ENCODE measurements at places on chromosomes 16 and 17.

- DNase-seq = peak; percentile 52
These were observed 36.6 kb upstream of the RGS9 start for GRCh38 chr17:65100316-65101140.

GRCh38 chr16:86901483-86901882 is 323.1 kb downstream of the FOXL1 start:
- DNase-seq = no peak

DNA sequence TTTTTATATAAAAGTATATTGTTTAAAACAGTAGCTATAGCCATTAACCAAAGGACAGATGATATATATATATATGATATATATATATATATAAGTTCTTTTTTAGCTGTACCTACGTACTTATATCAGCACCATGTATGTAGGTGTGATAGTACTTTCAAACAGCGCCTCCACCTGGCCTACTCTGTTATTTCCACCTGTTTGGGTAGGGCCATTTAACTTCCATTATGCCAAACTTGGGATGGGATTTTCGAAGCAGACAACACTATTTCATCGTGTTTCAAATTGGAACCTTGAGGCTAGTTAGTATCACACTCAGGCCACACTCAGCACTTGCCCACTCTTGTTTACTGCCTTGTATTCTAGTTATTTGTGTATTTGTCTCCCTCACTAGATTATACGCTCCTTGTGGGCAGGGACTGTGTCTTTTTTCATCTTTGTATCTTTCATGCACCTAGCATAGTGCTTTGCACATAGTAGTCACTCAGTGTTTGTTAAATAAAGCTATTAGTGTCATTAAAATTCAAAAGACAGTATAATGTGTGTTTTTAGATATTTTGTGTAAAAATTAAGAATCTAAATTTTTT is 11.8 kb upstream of the CLTC start:
- no peak for DNase-seq

DNA sequence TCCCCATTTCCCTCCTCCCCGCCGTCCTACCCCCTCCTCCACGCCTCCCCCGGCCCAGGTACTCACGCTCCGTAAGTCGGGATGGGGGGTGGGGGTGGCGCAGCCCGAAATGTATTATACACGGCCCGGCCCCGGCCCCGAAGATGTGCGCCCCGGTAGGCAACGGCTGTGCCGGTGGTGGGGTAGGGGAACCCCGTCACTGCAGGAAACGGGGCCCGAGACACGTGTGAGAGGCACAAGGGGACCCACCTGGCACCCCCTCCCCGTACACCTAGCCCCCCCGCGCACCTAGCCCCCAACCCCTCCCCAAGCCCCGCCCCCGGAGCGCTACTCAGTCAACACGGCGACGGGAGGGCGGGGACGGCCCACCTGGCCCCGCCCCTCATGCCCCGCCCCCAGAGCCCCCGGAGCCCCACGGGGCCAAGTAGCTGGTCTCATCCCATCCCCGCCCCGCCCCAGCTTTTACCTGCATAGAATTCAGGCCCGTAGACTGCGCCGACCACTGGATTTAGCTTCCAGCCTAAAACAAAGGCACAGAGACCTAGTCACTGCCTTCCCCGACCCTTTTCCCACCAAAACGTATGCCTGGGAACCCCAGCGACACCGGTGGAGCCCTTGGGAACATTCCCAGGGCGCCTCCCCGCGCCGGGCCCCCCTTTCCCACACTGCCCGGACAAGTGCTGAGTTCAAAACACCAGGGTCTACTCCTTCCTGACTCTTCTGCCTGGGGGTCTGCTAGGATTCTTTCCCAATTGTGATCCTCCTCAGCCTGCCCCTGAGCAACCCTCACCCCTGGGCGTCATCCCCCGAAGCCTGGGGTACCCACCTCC is 22.8 kb downstream of the ENGASE start:
- no peak for DNase-seq

DNA sequence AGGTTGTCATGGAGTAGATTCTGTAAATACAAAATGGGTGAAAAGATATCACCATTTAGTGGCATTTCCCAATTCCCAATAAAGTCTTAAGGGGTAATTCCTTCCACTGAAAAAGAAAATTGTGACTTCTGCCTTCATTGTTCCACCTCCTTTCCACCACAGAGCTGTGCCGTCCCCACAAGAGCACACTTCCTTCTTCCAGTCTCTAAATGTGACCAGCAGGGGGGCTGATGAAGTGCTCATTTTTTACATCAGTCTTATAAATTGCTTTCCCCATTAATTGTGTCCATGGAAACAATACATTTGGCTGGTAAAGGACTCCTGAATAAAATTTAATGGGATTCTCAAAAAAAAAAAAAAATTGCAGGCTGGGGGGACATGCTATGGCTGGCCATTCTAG is 260.8 kb upstream of the PSMD7 start:
- DNase-seq = peak; percentile 50

- no peak for DNase-seq
These were observed 69.8 kb upstream of the KSR1 start for GRCh38 chr17:27386206-27387075.

- peak; percentile 66 for DNase-seq
These were observed 32.8 kb downstream of the MYO15A start for GRCh38 chr17:18141210-18141803.

DNA sequence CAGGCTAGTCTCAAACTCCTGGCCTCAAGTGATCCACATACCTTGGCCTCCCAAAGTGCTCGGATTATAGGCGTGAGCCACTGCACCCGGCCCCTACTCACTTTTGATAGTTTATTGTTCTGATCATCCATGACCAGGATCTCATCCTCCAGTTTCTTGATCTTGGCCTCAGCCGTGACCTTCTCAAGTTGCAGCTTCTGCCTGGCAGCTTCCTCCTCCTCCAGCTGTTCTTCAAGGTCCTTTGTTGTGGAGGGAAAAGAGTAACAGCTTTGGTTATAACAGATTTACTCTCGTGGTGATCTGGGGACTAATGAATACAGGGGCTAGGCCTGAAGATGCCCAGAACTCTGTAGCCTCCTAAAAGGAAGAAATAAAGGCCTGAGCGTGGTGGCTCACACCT is 89.9 kb downstream of the NDE1 start:
- no peak for DNase-seq

- DNase-seq = no peak
These were observed 17.2 kb downstream of the SNTB2 start for GRCh38 chr16:69204172-69204571.

- DNase-seq = peak; percentile 90
These were observed 5.5 kb upstream of the RHBDF2 start for GRCh38 chr17:76506408-76507345.

DNA sequence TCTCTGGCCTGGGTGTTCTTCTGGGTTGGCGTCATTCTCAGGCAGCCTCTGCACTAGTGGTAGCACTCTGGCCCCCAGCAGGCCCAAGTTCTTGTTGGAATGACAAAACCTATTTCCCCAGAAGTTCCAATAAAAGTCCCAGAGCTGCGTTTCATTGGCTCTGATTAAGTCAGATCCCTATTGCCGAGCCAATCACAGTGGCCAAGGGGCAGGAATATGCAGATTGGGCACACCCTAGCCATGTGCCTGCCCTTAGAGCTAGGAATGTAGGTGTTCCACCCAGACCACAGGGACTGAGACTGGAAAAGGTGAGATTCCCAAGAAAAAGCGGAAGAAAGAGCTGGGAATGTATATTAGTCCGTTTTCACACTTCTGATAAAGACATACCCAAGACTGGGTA is 44.9 kb upstream of the POLR3E start:
- no peak for DNase-seq

DNA sequence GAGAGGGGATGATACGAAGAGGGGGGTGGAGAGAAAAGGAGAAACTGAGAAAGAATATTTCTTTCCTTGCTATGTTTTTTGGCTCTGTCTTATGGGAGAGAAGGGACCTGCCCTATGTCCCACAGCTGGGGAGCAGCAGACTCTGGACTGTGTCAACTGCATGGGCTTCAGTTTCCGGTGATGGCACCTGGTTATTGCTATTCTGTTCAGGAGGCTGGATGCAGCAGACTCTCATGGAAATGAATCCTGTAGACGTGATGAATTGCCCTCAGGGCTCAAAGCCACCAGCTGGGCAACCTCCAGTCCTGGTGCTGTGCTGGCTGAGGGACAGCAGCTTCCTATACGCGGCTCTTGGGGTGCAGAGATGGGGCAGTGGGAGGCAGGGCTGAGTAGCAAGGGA is 121.2 kb downstream of the HAPSTR1 start:
- DNase-seq = no peak

DNA sequence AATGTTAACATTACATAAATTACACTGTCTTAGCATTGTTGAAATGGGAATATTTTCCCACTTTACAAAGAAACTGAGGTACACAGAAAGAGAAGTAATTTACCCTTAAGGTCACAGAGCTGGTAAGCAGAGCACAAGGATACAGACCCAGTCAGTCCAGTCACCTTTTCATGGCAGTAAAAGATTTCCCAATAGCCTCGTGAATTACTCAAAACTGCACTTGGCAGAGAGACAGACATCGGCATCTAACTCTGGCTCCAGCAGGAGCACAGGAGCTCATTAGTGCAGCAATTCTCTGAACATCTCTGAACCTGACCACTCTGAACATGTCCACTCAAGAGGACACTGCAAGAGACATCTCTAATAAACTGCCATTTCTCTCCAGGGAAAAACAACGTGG is 3.1 kb downstream of the TEX2 start:
- DNase-seq = no peak

- DNase-seq = no peak
These were observed 62.7 kb downstream of the HLF start for GRCh38 chr17:55327225-55328088.

DNA sequence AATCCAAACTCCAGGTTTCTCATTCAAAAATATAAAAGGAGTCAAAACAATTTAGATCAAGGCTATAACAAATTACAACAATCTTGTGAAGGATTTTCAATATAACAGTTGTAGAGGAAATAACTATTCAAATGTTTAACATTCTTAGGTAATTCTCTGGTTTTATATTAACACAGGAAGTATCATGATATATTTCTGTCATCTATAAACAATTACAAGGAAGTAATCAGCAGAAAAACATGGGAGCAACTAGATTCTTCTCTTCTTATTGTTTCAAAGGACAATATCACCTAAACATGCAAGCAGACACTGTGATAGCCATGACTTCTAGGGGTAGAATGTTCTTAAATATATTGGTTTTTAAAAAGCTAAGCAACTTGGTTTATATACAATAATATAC is 49.9 kb downstream of the FBXL20 start:
- no peak for DNase-seq

DNA sequence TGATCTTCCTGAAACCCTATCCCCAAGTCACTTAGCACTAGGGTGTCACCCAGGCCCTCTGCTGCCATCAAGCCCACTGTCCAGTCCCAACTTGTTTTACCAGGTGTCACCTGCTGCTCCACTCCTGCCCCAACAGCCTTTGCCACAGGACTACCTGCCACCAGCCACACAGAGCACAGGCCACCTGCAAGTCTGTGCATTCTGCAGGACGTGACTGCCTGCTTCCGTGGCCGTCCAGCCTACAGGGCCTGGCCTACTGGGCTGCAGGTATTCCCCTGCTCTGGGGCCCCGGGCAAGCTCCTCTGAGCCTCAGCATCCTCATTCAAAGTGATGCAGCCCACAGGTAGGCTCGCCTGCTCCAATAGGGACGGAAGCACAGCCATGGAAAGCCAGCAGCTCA is 3.2 kb downstream of the MCRIP1 start:
- DNase-seq = no peak

DNA sequence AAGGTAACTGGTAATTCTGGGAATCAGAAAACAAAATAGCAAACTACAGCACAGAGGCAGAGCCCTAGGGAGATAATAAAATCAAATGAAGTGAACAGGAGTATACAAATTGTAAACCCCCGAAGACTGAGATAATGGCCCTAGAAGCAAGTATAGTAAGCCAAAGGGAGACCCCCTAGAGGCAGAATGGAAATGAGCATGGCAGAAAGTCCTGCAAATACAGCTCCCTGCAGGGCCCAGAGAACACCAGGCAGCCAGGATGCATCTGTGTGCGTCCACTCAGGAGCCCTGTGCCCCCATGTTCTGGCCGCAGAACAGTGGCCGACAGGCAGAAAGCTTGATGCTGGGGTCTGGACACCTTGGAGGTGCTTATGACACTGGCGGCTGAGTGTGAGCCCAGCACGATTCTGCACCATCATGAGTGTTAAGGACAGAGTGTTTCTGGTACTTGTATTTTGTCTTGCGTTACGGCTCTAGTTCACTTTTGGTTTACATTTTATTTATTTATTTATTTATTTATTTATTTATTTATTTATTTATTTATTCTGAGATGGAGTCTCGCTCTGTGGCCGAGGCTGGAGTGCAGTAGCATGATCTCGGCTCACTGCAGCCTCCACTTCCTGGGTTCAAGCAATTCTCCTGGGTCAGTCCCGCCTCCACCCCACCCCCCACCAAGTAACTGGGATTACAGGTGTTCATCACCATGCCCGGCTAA is 48.7 kb downstream of the RGS9 start:
- DNase-seq = no peak

- DNase-seq = no peak
These were observed 14.1 kb downstream of the IGFBP4 start for GRCh38 chr17:40457369-40457768.

GRCh38 chr17:32261417-32261736 is 4.3 kb upstream of the RHBDL3 start:
- no peak for DNase-seq

DNA sequence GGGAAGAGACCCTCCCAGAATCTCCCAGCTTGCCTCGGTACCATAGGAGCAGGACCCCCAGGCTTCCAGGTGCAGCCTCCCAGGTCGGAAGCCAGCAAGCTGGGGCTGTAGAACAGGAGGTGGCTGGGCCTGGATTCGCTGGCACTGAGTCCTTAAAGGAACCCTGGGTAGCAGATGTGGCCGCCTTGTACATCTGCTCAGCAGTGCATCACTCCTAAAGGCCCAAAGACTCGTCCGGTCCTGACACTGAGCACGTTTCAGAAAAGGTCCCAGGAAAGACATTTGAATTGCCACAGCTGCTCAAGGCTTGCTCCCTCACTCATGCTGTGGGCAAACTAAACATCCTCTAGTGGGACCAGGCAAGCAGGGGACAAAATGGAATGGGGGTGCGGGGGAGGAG is 172.8 kb downstream of the RAB11FIP4 start:
- no peak for DNase-seq

DNA sequence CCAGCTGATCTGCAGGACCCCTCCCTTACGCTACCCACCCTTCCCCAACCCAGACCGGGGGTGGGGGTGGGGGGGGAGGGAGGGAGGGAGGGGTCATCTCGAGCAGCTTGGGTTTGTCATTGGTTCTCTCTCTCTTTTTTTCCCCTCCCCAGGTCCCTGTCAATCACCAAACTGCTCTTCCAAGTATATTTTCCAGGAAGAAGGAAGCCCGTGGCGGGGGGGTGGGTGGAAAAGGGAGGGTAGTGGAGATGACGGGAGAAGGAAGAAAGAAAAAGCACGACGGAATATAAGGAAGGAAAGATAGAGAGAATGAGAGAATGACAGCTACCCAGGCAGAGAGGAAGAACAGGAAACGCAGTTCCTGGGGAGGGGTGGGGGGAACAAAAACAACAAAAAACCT is 17.9 kb downstream of the SALL1 start:
- no peak for DNase-seq

- DNase-seq = peak; percentile 89
These were observed 1.6 kb downstream of the MRM1 start for GRCh38 chr17:36602924-36603384.

Data from HAP-1 (cell line).